ENCODE measurements at places on chromosomes 3 and 15.

- DNase-seq = no peak
Measured at GRCh38 chr3:181696626-181697230, 15.0 kb upstream of the SOX2 start.

GRCh38 chr15:62932436-62932835, 110.1 kb upstream of the TPM1 start:
- DNase-seq = no peak

DNA sequence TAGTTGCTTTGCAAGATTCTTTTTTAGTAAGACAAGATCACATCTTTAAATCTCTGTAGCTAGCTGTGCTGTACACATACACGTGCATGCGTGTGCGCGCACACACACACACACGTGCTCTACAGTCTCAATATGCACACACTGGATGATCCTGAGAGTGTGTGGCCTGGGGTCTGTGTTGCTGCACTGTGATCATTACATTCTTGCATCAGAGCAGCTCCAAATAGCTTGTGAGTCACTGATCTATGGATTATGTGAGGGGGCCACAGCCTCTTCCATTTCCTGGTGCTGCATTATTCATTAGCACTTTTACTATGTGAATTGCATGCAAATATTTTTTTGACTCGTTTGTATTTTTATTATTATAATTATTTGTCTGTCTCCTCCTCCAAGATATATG, 34.6 kb downstream of the MCTP2 start:
- no peak for DNase-seq

DNA sequence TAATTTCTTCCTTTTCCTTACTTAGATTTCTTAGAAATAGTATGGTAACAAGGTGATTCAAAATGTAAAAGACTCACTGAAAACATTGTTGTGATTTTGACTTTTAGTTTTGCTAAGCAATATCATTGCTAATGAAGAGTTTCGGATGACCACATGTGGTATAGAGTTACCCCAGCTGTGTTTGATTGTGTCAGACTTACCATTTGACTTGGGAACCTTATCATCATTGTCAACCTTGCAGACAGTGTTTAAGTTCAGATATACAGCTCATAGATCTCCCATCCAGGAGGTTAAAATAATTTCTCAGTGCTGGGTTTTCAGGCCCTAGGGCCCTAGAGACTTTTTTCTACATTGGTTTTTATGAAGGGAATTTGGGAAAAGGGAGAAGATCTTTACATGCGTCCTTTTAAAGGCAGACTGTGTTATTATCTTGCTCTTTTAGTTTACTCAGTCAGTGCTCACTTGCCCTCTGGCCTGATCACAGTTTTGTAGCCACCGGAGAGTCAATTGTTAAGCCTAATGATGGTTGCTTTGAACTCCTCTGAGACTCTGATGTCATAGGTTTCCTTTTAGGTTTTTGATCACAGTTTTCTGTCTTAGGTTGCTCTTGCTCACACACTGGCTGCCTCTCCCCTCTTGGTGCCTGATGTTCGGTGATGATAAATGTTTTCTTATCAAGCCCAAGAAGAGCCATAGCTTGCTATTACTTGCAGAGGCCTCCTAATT, 133.5 kb upstream of the ZPLD1 start:
- no peak for DNase-seq

Measured in kidney glomerular epithelial cell (primary cell).